ENCODE measurements at places on chromosomes 11 and 22.

DNA sequence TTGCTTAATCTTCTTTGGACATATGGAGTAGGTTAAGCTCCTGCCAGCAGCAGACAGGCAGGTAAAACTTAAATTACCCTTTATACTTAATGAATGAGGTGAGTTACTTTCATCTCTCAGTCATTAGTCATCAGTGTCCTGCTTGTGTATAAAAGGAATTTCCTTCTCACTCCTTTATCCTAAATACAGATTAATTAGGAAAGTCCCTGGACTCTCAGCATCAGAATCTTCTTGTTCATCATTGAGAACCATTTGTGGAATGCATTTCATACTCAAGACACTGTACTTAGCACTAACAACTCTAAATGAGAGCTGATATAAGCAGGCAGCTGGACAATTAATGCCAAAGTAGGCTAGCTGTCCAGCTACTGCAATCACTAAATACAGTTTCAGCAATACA, 630.4 kb downstream of the METTL15 start:
- peak; percentile 21 for DNase-seq

- no peak for DNase-seq
Measured at GRCh38 chr11:2569731-2570210, 125.0 kb downstream of the KCNQ1 start.

GRCh38 chr22:49331878-49332277, 495.8 kb downstream of the BRD1 start:
- no peak for DNase-seq

GRCh38 chr22:33579448-33580093, 340.7 kb downstream of the LARGE1 start:
- no peak for DNase-seq

DNA sequence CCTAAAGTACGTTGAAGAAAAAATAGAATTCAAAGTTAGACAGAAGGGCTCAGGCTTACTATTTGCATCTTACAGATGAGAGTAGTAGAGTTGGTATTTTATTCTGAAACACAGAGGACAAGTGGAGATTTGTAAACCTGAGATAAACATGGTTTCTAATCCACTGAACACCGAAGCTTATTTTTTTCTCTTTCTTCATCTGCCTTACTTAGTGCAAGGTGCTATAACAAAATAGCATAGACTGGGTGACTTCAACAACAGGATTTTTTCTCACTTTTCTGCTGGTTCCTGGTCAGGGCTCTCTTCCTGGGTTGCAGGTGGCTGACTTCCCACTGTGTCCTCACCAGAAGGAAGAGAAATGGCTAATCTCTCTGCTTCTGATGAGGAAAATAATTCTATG, 2.1 kb upstream of the HBG1 start:
- no peak for DNase-seq

DNA sequence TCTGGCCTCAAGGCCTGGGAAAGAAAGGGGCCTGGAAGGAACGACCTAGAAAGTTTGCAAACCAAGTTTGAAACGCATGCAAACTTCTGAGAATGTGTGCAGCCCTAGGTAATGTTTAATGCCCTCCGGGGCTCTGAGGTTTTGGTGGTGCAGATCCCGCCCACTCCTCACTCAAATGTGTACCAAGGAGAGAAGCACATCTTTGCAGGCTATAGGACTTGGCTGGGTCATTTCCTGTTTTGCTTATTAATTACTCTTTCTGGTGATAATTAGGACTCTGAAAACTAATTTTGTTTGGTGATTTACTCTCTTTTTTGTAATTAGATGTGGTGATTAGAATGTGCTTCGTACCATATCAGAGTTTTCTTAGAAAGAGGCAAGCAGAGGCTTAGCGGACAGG, 625.9 kb upstream of the CADM1 start:
- no peak for DNase-seq

DNA sequence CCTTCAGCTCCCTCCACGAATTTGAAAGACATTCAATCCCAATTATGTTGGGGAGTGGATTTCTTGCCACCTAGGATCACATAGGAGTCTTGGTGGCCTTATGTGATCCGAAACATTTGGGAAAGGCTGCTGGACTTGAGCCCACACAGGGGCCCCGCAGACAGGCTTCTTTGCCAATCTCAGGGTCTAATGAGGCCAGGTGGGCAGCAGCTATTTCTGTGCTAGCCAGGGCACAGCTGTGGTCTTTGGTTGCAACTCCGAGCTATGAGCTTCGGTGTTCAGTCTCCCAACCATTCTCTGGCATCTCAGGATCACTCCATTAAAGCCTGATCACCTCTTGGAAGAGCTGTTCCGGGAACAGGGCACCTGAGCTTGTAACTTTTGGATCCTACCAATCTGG, 84.4 kb downstream of the TP53I11 start:
- DNase-seq: no peak

GRCh38 chr11:57196596-57196995, 14.8 kb downstream of the LRRC55 start:
- no peak for DNase-seq

GRCh38 chr11:1234771-1235305, 12.0 kb downstream of the MUC5B start:
- no peak for DNase-seq

- DNase-seq: peak; percentile 37
Measured at GRCh38 chr11:79160791-79161403, 279.9 kb downstream of the TENM4 start.

- DNase-seq: no peak
Measured at GRCh38 chr22:36840106-36840505, 20.7 kb upstream of the NCF4 start.

DNA sequence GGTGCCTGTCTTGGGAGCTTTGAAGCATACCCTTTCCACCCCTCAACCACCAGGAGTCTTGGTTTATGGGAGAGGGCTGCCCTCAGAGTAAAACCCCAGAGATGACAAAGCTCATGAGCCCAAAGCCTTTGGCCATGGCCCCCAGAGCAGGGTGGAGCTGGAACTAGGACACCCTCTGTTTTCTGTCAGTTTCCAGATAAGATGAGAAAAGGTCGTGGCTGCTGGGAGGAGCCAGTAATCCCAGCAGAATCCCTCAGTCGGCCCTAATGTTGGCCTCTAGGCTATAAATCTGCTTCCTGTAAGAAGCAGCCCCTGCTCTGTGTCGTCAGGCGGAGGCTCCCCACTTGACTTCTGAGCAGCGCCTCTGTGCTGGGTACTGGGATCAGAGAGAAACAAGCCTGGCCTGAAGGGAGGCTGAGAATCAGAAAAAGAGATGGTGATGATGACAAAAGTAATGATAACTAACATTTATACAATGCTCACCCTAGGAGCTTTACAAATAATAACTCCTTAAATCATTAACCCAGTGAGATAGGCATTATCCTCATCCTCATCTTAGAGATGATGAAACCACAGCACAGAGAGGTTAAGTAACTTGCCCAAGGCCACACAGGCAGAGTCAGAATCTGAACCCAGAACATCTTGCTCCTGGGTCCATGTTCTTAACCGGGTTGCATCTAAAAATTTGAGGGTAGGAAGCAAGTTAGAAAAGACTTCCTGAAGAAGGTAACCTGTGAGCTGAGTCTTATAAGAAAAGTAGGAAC, 471.4 kb downstream of the SOX6 start:
- DNase-seq: peak; percentile 77

DNA sequence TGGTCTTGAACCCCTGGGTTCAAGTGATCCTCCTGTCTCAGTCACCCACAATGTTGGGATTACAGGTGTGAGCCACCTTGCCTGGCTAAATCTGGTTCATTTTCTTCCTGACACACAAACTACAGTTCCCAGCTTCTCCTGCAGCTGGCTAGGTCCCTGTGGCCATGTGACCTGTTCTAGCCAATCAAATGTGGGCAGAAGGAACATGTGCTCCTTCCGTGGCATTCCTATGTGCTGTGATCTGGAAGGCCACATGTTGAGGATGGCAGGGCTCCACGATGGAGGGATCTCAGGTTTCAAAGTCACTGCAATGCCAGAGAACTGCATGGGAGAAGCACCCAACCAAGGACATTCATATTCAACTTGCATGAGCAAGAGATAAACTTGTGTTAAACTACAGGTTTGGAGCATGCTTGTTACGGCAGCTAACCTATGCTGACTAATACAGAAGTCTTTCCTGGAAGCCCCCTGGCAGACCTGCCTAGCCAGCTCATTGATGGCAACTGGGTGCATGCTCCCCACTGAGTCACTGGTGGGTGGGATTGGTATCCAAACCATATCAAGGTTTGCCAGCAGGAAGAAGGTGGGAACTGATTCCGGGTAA, 86.0 kb downstream of the RPS6KA4 start:
- peak; percentile 4 for DNase-seq

- peak; percentile 100 for DNase-seq
Measured at GRCh38 chr11:128463371-128463829, 124.0 kb downstream of the ETS1 start.

GRCh38 chr11:27673979-27674663, 26.1 kb downstream of the BDNF start:
- no peak for DNase-seq

Measured in amniotic epithelial cell (primary cell).